ENCODE measurements at places on chromosomes 3 and 15.

DNA sequence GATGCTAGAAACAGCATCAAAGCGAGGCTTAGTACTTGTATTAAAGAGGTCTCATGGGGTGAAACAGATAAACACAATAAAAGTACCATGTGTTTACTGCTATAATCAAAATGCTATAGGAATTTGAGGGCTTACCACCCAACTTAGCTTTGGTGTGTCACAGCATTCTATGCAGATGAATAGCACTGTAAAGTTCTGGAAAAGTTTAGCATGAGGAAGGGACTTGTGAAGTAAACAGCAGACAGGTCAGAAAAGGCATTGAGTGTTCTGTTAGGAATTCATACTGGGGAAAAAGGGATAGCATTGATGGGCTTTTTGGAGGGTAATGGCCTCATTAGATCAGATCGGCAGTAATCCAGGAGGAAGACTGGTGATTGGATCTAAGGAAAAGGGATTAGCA lies 505.3 kb downstream of the NLGN1 start:
- H3K27me3 ChIP-seq, result no peaks in the 10 kb centered on the region
- no peak overlapping the region for H3K27ac ChIP-seq
- DNase-seq, result no peak
- H3K36me3 ChIP-seq, result no peaks in the 10 kb centered on the region
- H3K4me1 ChIP-seq, result no peaks in the 10 kb centered on the region
- H3K4me3 ChIP-seq, result no peak overlapping the region

DNA sequence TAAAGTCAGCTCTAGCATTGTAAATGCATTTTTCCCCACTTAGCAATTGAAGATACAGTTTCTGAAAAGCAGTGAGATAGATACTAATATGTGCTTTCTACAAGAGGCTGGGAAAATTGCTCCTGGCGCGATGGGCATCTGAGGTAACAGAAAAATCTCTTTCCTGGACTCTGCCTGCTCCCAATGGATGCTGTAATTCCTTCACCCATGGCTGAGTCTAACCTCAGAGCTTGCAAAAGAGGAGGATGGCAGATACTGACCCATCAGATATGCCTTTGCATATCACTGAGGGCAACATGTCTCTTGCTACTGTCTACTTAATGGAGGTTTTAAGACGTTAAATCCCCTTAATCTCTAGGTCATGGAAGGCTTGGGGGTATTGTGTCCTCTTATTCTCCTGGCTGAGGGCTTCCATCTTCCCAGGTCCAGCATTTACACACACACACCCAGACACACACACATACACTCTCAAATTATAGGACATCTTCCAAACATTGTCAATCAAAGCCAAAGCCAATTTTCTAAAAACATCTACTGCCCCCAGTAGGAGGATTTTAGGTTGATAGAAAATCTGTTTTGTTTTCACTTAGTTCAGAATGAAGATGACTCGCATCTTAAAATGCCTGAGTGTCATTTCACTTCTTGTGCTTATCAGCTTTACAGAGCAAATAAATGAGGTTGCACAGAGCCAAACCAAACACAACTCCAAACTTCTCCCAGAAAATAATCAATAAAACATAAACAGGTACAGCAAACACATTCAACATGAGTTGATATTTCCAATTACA lies 2.4 kb downstream of the TRPM1 start:
- no peak overlapping the region for H3K4me3 ChIP-seq
- no peaks in the 10 kb centered on the region for H3K4me1 ChIP-seq
- H3K27me3 ChIP-seq, result peaks cover 7% of the 10 kb centered on the region
- no peak for DNase-seq
- H3K27ac ChIP-seq, result no peak overlapping the region
- no peaks in the 10 kb centered on the region for H3K36me3 ChIP-seq

GRCh38 chr15:89808160-89808870 lies 6.3 kb downstream of the ANPEP start:
- H3K4me3 ChIP-seq, result no peak overlapping the region
- no peak for DNase-seq
- peaks cover 11% of the 10 kb centered on the region for H3K36me3 ChIP-seq
- H3K27me3 ChIP-seq, result no peaks in the 10 kb centered on the region

GRCh38 chr3:120496278-120497002 lies 45.6 kb upstream of the FSTL1 start:
- H3K27ac ChIP-seq, result peak overlapping the region; percentile 92
- peaks cover 26% of the 10 kb centered on the region for H3K4me1 ChIP-seq
- peak; percentile 78 for DNase-seq
- no peaks in the 10 kb centered on the region for H3K36me3 ChIP-seq
- H3K4me3 ChIP-seq, result peak overlapping the region; percentile 31
- no peaks in the 10 kb centered on the region for H3K27me3 ChIP-seq

DNA sequence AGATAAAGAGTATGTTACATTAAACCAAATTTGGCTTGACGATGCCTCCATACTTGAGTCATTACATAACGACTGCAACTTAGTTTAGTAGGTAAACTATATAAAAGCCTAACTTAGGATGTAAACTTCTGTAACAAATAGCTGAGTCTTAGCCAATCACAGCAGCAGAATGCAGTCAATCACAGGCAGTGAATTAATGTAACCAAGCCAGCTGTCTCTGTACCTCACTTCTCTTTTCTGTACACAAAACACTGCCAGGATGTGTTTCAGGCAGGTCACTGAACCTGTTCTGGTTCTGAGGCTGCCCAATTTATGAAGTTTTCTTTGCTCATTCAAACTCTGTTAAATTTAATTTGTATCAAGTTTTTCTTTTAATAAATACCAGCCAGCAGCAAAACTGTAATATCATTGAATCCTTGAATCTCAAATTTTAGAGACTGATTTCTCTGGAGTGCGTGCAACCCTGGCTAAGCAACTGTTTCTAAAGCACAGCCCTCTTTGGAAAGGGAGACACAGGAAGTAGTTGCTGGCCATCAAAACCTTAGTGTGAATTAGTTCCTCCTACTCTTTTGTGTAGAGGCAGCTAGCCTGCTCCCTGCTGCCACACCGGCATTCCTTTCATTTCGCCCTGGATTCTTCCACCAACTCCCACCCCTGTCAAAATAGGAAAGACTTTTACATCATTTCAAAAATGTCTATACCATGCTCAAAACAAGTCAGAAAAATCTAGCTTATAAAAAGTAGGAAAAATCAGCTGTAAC lies 15.2 kb downstream of the RFTN1 start:
- H3K4me3 ChIP-seq, result no peak overlapping the region
- peaks cover 7% of the 10 kb centered on the region for H3K4me1 ChIP-seq
- no peak for DNase-seq
- H3K27me3 ChIP-seq, result no peaks in the 10 kb centered on the region
- peaks cover 3% of the 10 kb centered on the region for H3K36me3 ChIP-seq
